ENCODE measurements at places on chromosomes 6 and 20. TPM values are rescaled to one million over a fixed set of nuclear protein-coding genes. Genes with fewer than 3 reads are reported as not detected.

KDM1B gene
- 6.3 TPM for total RNA-seq

HRH3 gene
- not detected for total RNA-seq

NKX2-4 gene
- not detected for total RNA-seq

HMGN3 gene
- total RNA-seq: 48.8 TPM

RGL2 gene
- 33.2 TPM for total RNA-seq

MYCT1 gene
- total RNA-seq: 120 TPM

BHLHE23 gene
- not detected for total RNA-seq

KHDC1L gene
- total RNA-seq: not detected

MOXD1 gene
- total RNA-seq: under 0.01 TPM

LAMP5 gene
- 1.0 TPM for total RNA-seq

SLC29A1 gene
- 37.0 TPM for total RNA-seq

Measured in dermis microvascular lymphatic vessel endothelial cell (primary cell).